ENCODE measurements at places on chromosomes 6 and 20. TPM values are rescaled to one million over a fixed set of nuclear protein-coding genes. Genes with fewer than 3 reads are reported as not detected.

DNA sequence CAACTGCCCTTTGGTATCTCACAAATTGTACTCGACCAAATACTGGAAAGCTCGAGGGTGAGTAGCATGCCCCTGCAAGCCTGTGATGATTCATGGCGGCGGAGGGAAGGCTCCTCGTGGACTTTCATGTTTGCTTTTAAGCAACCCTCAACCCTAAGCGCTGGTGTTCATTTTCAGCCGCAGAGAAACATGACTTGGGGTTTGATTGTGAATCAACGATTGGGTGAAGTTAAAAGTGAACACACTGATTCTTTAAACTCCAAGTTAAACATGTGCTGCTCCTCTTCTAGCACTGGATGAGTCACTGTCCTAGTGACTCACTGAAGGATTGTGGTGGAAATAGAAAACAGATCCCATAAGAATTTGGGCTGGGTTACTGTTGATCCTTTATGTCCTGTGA is 8.3 kb downstream of the CD109 start:
- peak; percentile 23 for DNase-seq
- H3K4me1 ChIP-seq, result no peaks in the 10 kb centered on the region
- H3K27ac ChIP-seq, result no peak overlapping the region
- no peaks in the 10 kb centered on the region for H3K36me3 ChIP-seq
- no peaks in the 10 kb centered on the region for H3K27me3 ChIP-seq

DNA sequence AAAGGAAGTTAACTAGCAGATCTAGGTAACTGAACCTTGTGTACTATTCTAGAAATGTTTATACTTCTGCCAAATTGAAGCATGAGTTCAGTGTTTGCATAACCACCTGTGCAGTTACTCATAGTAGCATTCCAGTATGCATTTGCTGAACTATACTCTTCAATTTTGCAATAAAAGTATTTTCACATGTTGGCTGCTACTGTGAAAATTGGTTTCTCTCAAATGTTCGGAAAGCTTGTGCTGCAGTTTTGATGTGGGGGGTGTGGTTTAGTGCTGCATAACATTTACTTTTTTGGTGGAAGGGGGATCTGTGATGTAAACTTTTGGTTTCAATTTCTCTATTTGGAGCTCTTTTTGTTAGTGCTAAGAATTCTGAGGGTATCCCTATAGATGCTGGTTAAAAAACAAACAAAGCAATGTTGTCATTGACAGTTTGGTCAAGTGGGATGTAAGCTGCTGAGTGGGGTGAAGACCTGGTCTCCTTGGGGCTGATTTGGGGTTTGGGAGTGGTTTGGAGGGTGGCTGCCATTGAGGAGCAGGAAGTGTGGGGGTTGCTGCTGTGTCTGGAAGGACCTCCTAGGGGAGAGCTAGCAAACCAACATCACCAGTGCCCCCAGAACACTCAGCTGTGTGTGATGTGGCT is 87.8 kb downstream of the CARMIL1 start:
- H3K27me3 ChIP-seq, result no peaks in the 10 kb centered on the region
- peaks cover 11% of the 10 kb centered on the region for H3K4me1 ChIP-seq
- H3K4me3 ChIP-seq, result no peak overlapping the region
- H3K27ac ChIP-seq, result no peak overlapping the region
- no peak for DNase-seq

GRCh38 chr20:35042268-35042667 is 50.3 kb downstream of the TRPC4AP start:
- no peak for DNase-seq
- H3K4me3 ChIP-seq, result no peak overlapping the region
- peaks cover 40% of the 10 kb centered on the region for H3K36me3 ChIP-seq
- H3K27me3 ChIP-seq, result no peaks in the 10 kb centered on the region
- H3K27ac ChIP-seq, result no peak overlapping the region
- no peaks in the 10 kb centered on the region for H3K4me1 ChIP-seq

The PRELID3B gene
- 49.7 TPM for polyA plus RNA-seq

The ADGRF5 gene
- polyA plus RNA-seq, result 28.7 TPM

GRCh38 chr20:14523090-14523489 is 185.7 kb upstream of the FLRT3 start:
- no peak for DNase-seq
- H3K4me1 ChIP-seq, result no peaks in the 10 kb centered on the region
- H3K36me3 ChIP-seq, result no peaks in the 10 kb centered on the region
- no peak overlapping the region for H3K4me3 ChIP-seq

- H3K27ac ChIP-seq, result no peak overlapping the region
- H3K36me3 ChIP-seq, result no peaks in the 10 kb centered on the region
- H3K4me3 ChIP-seq, result no peak overlapping the region
- H3K4me1 ChIP-seq, result no peaks in the 10 kb centered on the region
- DNase-seq, result no peak
Observed at GRCh38 chr20:51085769-51086168, 62.9 kb upstream of the KCNG1 start.

The PNLDC1 gene
- 0.27 TPM for polyA plus RNA-seq

The PKHD1 gene
- polyA plus RNA-seq, result 4.2 TPM

- no peak overlapping the region for H3K4me3 ChIP-seq
- H3K27ac ChIP-seq, result no peak overlapping the region
- DNase-seq, result no peak
- peaks cover 3% of the 10 kb centered on the region for H3K27me3 ChIP-seq
- no peaks in the 10 kb centered on the region for H3K36me3 ChIP-seq
- no peaks in the 10 kb centered on the region for H3K4me1 ChIP-seq
Observed at GRCh38 chr6:137086031-137086430, 41.3 kb upstream of the IL20RA start.

The RAB5IF gene
- polyA plus RNA-seq, result 48.2 TPM

GRCh38 chr6:107567643-107568042 is 77.7 kb downstream of the SOBP start:
- no peak overlapping the region for H3K4me3 ChIP-seq
- no peaks in the 10 kb centered on the region for H3K27me3 ChIP-seq
- H3K4me1 ChIP-seq, result peaks cover 17% of the 10 kb centered on the region
- H3K36me3 ChIP-seq, result peaks cover 12% of the 10 kb centered on the region

- peak overlapping the region; percentile 34 for H3K4me3 ChIP-seq
- no peaks in the 10 kb centered on the region for H3K36me3 ChIP-seq
- H3K27ac ChIP-seq, result no peak overlapping the region
- peaks cover 3% of the 10 kb centered on the region for H3K4me1 ChIP-seq
- H3K27me3 ChIP-seq, result no peaks in the 10 kb centered on the region
Observed at GRCh38 chr6:18503593-18504231, 116.6 kb downstream of the RNF144B start.

The KCNB1 gene
- 4.5 TPM for polyA plus RNA-seq

DNA sequence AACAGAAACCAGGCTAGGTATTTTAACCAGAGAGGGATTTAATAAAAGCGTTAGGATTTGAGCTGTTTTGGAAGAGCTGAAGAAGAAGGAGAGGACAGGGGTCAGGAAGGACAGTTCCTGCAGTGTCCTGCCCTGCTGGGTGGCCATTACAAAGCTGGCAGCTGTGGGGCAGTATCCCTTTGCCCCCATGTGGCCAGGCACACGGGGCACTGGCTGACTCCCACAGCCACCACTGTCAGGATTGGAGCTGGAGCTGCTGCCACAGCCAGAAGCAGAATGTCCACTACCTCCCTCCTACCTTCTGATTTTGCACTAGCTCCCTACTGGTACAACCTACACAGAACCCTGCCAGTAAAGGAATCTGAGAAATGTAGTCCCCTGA is 46.5 kb downstream of the SLC22A3 start:
- no peak overlapping the region for H3K4me3 ChIP-seq
- no peak for DNase-seq
- no peak overlapping the region for H3K27ac ChIP-seq
- no peaks in the 10 kb centered on the region for H3K27me3 ChIP-seq
- no peaks in the 10 kb centered on the region for H3K4me1 ChIP-seq

DNA sequence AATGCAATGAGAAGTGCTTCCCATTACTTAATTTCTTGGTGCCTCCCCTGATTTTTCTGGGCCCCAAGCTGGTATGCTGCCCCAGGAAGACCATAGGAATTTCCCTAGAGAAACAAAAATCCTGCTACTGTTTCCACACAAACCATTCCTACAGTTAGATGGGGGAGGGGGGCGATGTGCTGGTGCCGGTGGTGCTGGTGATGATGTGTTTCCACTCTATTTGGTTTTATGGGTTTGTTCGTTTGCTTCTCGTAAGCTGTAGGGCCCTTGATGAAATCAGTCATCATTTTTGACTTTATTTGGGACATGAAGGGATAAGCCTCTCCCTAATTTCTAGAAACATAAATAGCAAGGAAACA is 105.1 kb downstream of the MKKS start:
- H3K4me1 ChIP-seq, result peaks cover 9% of the 10 kb centered on the region
- H3K27ac ChIP-seq, result no peak overlapping the region
- no peak for DNase-seq
- H3K36me3 ChIP-seq, result no peaks in the 10 kb centered on the region

DNA sequence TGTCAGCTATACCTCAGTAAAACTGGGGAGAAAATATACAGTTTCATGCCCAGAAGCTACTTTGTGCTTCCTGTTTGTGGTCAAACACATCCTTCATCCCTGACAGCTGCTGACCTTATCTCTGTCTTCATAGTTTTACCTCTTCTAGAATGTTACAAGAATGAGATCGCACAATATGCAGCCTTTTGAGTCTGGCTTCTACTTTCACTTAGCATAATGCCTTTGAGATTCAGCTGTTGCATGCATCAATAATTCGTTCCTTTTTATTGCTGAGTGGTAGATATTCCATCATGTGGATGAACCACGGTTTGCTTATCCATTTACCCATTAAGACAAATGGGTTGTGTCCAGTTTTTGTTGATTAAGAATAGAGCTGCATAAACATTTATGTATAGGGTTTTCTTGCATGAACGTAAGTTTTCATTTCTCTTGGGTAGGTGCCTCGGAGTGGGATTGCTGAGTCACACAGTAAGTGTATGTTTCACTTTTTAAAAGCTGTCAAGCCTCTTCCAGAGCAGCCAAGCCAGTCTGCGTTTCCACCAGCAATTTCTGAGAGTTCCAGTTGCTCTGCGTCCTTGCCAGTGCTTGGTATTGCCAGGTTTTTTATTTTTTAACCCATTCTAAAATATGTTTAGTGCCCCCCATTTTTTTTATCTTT is 86.6 kb upstream of the PAX1 start:
- no peak overlapping the region for H3K27ac ChIP-seq
- H3K4me1 ChIP-seq, result no peaks in the 10 kb centered on the region
- H3K36me3 ChIP-seq, result no peaks in the 10 kb centered on the region
- H3K4me3 ChIP-seq, result no peak overlapping the region
- peaks cover 2% of the 10 kb centered on the region for H3K27me3 ChIP-seq
- no peak for DNase-seq

DNA sequence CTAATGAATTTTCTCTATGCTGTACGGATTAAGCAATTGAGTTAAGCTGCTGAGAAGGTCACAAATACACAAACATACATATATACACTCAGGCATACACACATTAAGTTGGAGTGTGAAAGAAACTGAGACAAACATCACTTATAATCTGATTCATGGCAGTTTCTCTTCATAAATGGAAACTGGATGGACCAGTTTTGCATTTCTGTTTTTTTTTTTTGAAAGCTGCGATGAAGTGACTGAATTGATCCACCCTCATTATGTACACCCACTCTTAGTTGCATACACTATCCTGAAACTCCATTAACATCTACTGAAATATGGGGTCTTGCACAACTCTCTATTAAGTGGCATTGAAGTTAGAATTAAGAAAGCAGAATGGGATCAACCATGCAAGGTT is 32.9 kb upstream of the TENT5A start:
- H3K27ac ChIP-seq, result no peak overlapping the region
- H3K36me3 ChIP-seq, result no peaks in the 10 kb centered on the region
- no peaks in the 10 kb centered on the region for H3K27me3 ChIP-seq
- H3K4me1 ChIP-seq, result no peaks in the 10 kb centered on the region
- H3K4me3 ChIP-seq, result no peak overlapping the region

- H3K27ac ChIP-seq, result no peak overlapping the region
- H3K27me3 ChIP-seq, result peaks cover 12% of the 10 kb centered on the region
- no peaks in the 10 kb centered on the region for H3K4me1 ChIP-seq
- no peaks in the 10 kb centered on the region for H3K36me3 ChIP-seq
Observed at GRCh38 chr20:61584851-61585250, 332.8 kb downstream of the CDH4 start.

DNA sequence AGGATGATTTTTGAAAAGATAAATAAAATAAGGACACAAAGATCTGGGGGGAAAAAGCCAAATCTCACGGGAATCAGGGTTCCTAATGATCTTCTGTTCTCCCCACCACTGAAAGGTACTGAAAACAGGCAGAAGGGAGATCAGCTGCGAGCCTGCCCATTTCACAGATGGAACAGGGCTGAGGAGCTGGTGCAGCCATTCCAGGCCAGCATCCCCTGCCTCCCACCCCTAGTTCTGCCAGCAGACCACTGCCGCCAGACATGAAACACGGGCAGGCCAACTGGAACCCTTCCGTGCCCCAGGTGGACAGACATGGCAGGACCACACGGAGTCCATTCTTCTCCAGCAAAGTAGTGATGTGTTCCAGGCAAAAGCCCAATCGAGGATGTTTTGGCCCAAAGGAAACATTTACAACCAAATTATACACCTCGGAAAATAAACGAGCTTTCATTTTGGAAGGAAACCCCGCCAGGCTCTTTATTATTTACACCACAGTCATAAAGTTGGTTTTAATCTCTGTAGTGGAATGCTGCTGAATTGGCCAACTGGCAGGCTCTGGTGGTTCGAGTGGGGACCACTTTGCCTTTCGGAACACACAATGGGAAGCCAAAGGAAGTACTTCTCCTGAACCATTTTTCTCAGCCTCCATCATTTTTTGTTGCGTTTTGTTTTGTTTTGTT is 28.2 kb downstream of the ISM1 start:
- H3K36me3 ChIP-seq, result no peaks in the 10 kb centered on the region
- DNase-seq, result peak; percentile 76
- peaks cover 3% of the 10 kb centered on the region for H3K4me1 ChIP-seq
- no peak overlapping the region for H3K4me3 ChIP-seq

The RSPO3 gene
- polyA plus RNA-seq, result 18.6 TPM

- no peaks in the 10 kb centered on the region for H3K36me3 ChIP-seq
- peaks cover 2% of the 10 kb centered on the region for H3K4me1 ChIP-seq
- no peak overlapping the region for H3K27ac ChIP-seq
- no peaks in the 10 kb centered on the region for H3K27me3 ChIP-seq
- DNase-seq, result no peak
- no peak overlapping the region for H3K4me3 ChIP-seq
Observed at GRCh38 chr6:107682721-107683120, 141.4 kb downstream of the SCML4 start.

The GSTA4 gene
- polyA plus RNA-seq, result 61.4 TPM

The SLC32A1 gene
- not detected for polyA plus RNA-seq

- no peaks in the 10 kb centered on the region for H3K27me3 ChIP-seq
- peak; percentile 87 for DNase-seq
- H3K4me3 ChIP-seq, result no peak overlapping the region
Observed at GRCh38 chr6:165649166-165650137, 13.6 kb downstream of the PDE10A start.

The KIF25 gene
- polyA plus RNA-seq, result 0.67 TPM

DNA sequence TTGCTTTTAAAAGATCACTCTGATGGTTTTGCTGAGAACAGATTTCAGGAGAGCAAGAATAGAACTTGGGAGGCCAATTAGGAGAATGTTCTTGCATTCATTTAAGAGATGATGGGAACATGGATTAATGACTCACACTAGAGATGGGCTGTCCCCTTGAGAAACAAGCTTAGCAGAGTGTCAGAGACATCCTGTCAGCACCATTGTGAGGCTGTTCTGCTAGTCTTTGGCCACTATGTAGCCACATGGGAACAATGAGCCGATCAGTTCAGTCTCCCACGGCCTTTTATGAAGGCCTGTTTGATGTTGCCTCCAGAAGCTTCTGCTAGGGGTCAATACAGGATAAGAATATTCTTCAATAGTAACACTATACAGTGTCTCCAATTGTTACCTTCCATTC is 113.0 kb upstream of the EYA4 start:
- no peaks in the 10 kb centered on the region for H3K36me3 ChIP-seq
- DNase-seq, result no peak
- H3K27ac ChIP-seq, result no peak overlapping the region
- H3K4me1 ChIP-seq, result peaks cover 33% of the 10 kb centered on the region
- no peak overlapping the region for H3K4me3 ChIP-seq

The LYRM4 gene
- 29.4 TPM for polyA plus RNA-seq

The FNDC11 gene
- polyA plus RNA-seq, result 0.10 TPM

All from muscle of leg (tissue), 16 donors.